ENCODE measurements at places on chromosomes 12 and 14. TPM values are rescaled to one million over a fixed set of nuclear protein-coding genes. Genes with fewer than 3 reads are reported as not detected.

TC2N gene
- 12.0 TPM for total RNA-seq

PLA2G1B gene
- not detected for total RNA-seq

TAS2R42 gene
- not detected for total RNA-seq

CLEC9A gene
- total RNA-seq, result not detected

CSRNP2 gene
- total RNA-seq, result 24.1 TPM

KRT4 gene
- not detected for total RNA-seq

- peaks cover 25% of the 10 kb centered on the region for H3K4me1 ChIP-seq
- H3K27ac ChIP-seq, result no peak overlapping the region
- no peak for DNase-seq
- H3K36me3 ChIP-seq, result no peaks in the 10 kb centered on the region
Observed at GRCh38 chr14:105486974-105487448, 325 bp downstream of the CRIP1 start.

DNA sequence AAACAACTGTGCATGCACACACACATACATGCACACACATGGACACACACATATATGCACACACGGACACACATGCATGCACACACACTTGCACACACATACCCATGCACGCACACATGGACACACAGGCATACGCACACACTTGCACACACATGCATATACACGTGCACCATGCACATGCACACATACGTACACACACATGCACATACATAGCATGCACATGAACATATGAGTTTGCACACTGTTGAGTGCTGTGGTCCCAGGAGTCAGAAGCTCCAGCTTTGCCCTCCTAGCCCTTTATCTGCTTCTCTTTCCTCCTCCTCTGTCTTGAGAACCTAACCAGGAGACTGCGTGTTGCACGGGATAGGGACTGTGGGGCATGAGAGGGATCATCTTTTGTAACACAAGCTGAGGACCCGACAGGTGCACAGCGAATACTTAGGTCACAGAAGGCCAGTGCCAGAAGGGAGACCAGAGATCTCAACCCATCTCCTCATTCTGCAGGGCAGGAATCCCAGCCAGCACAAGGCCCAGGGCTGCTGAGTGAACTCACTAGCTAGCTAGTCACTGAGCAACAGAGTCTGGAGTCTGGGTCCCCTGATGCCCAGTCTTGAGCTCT lies 3.5 kb upstream of the LRTM2 start:
- H3K27me3 ChIP-seq, result peaks cover 9% of the 10 kb centered on the region
- H3K4me1 ChIP-seq, result peaks cover 3% of the 10 kb centered on the region
- H3K27ac ChIP-seq, result no peak overlapping the region

- H3K27ac ChIP-seq, result no peak overlapping the region
- peaks cover 11% of the 10 kb centered on the region for H3K36me3 ChIP-seq
- peaks cover 44% of the 10 kb centered on the region for H3K4me1 ChIP-seq
- H3K4me3 ChIP-seq, result no peak overlapping the region
- H3K27me3 ChIP-seq, result no peaks in the 10 kb centered on the region
Observed at GRCh38 chr12:118350908-118351559, 21.7 kb downstream of the TAOK3 start.

- peaks cover 12% of the 10 kb centered on the region for H3K27me3 ChIP-seq
- H3K4me1 ChIP-seq, result no peaks in the 10 kb centered on the region
- DNase-seq, result no peak
- no peaks in the 10 kb centered on the region for H3K36me3 ChIP-seq
- no peak overlapping the region for H3K27ac ChIP-seq
Observed at GRCh38 chr12:88947486-88948043, 367.3 kb upstream of the KITLG start.

GRCh38 chr12:121788176-121788818 lies 5.2 kb downstream of the RHOF start:
- peak overlapping the region; percentile 56 for H3K4me3 ChIP-seq
- H3K36me3 ChIP-seq, result peaks cover 5% of the 10 kb centered on the region
- no peaks in the 10 kb centered on the region for H3K27me3 ChIP-seq
- DNase-seq, result no peak

DNA sequence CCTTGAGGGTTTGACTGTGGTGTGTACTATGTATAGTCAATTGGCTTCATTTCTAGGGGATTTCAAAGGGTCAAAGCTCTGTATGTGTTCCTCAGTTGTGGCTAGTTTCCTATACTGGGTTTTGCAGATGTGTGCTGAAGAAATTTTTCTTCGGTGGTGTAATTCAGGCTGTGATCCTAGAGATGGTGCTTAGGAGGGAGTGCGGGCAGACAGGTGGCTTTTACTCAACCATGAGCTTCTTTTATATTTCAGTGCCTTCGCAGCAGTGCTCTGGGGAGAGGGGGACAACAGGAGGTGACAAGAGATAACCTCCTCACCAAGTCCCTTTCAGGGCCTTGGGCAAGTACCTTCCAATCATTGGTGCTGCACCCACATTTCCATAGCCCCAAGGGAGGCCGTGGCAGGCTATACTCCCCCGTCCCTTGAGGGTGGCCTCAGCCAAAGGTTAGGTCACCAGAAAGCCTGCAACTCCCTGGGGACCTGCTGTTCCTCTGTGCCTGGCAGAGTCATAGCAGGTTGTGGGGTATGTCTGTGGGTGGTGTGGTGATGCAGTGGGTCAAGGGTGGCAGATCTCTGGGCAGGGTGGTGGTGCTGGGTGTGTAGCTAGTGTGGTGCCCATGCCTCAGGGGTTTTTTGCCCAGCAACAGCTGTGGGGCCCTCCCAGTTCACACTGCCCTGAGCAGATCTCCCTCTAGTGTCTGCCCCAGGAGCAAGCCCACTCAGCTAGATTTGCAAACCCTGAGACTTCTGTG lies 37.0 kb upstream of the TMX1 start:
- no peak overlapping the region for H3K27ac ChIP-seq
- DNase-seq, result no peak
- H3K27me3 ChIP-seq, result peaks cover 22% of the 10 kb centered on the region
- H3K4me1 ChIP-seq, result no peaks in the 10 kb centered on the region

DNA sequence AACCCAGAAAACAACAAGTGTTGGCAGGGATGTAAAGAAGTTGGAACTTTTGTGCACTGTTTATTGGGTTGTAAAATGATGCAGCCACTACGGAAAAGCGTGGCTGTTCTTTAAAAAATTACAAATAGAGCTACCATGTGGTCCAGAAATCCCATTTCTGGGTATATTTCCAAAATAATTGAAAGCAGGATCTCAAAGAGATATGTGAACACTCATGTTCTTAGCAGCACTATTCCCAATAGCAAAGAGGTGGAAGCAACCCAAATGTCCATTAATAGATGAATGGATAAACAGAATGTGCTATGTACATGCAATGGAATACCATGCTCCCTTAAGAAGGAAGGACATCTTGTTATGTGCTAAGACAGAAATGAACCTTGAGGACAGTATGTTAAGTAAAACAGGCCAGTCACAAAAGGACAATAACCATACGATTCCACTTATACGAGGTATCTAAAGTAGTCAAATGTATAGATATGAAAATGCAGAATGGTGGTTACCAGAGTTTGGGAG lies 249.5 kb downstream of the PHLDA1 start:
- DNase-seq, result no peak
- H3K36me3 ChIP-seq, result no peaks in the 10 kb centered on the region
- H3K4me3 ChIP-seq, result no peak overlapping the region
- H3K27me3 ChIP-seq, result no peaks in the 10 kb centered on the region

DNA sequence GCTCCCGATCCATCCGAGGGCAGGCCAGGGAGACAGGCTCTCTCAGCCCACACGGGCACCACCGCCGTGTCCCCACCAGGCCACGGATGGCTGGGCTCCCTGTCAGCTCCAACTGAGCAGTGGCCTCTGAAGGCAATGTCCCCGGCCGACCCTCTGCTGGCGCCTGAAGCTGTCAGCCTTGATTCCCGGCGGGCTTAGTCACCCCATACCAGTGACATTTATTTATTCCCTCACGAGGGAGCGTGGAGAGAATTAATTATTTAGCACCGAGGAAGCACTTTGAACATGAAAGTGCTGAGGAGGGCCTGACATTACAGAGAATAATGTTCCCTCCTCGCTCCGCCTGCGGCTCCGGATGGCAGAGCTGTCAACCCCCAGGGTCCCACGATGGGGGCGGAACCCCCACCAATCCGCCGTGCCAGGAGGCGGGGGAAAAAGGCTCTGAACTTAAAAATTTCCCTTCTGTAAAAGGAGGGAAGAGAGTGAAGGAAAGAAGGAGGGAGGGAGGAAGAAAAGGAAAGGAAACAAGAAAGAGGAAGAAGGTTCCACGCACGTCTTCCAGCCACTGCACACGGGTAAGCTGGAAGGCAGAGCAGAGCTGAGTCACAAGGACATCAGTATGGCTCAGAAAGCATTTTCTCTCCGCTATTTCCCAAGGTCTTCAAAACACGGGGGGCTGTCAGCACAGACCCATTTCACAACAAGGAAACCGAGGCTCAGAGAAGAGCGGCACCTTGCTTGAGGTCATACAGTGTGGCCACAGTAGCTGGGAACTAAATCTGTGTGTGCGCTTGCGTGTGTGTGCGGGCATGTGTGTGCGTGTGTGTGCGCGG lies 108.7 kb upstream of the NCOR2 start:
- no peak for DNase-seq
- no peak overlapping the region for H3K4me3 ChIP-seq
- H3K27ac ChIP-seq, result no peak overlapping the region
- H3K27me3 ChIP-seq, result peaks cover 5% of the 10 kb centered on the region

GRCh38 chr12:5505116-5505515 lies 73.2 kb downstream of the NTF3 start:
- H3K27me3 ChIP-seq, result peaks cover 19% of the 10 kb centered on the region
- no peak overlapping the region for H3K4me3 ChIP-seq
- DNase-seq, result no peak
- H3K36me3 ChIP-seq, result no peaks in the 10 kb centered on the region
- H3K4me1 ChIP-seq, result no peaks in the 10 kb centered on the region

- H3K4me1 ChIP-seq, result peaks cover 14% of the 10 kb centered on the region
- H3K27ac ChIP-seq, result no peak overlapping the region
- no peaks in the 10 kb centered on the region for H3K36me3 ChIP-seq
- no peak overlapping the region for H3K4me3 ChIP-seq
Observed at GRCh38 chr12:11482955-11483354, 87.6 kb upstream of the PRB2 start.

DNA sequence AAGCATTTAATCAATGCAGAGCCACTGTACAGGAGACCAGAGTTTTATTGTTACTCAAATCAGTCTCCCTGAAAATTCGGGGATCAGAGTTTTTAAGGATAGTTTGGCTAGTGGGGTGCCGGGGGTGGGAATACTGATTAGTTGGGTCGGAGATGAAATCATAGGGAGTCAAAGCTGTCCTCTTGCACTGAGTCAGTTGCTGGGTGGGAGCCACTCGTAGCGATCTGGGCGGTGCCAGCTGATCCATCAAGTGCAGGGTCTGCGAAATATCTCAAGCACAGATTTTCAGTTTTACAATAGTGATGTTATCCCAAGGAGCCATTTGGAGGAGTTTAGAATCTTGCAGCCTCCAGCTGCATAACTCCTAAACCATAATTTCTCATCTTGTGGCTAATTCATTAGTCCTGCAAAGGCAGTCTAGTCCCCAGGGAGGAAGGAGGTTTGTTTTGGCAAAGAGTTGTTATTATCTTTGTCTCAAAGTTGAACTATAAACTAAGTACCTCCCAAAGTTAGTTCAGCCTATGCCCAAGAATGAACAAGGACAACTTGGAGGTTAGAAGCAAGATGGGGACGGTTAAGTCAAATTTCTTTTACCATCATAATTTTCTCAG lies 169.4 kb upstream of the PLEKHG7 start:
- peaks cover 14% of the 10 kb centered on the region for H3K36me3 ChIP-seq
- peak overlapping the region; percentile 32 for H3K27ac ChIP-seq
- H3K27me3 ChIP-seq, result no peaks in the 10 kb centered on the region
- no peak for DNase-seq
- peaks cover 39% of the 10 kb centered on the region for H3K4me1 ChIP-seq
- H3K4me3 ChIP-seq, result no peak overlapping the region

- peaks cover 53% of the 10 kb centered on the region for H3K36me3 ChIP-seq
- H3K4me3 ChIP-seq, result no peak overlapping the region
- H3K4me1 ChIP-seq, result peaks cover 49% of the 10 kb centered on the region
- no peaks in the 10 kb centered on the region for H3K27me3 ChIP-seq
Observed at GRCh38 chr14:90406384-90406798, 9.6 kb downstream of the CALM1 start.

DNA sequence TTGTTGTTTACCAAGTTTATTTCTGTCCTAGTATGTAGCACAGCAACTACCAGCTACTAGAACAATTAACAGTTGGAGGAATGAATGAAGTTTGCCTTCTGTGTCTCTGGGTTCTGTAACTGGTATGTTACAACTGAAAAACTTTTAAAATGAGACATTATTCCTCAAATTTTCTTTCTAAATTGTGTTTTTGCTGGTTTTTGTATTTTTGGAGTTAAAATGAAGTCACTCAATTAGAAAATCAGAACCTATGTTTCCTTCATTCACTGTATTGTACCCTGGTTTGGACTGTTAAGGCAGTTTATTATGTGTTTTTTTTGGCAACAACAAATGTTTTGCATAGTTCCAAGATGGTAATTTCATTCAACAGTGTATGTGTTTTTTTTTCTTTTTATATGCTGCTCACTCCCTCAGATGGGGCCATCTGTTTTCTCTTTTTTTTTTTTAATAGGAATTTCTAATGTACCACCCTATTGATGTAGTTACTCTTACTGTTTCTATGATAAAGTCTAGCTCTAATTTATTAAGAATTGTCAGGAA lies 30.2 kb upstream of the EVL start:
- peaks cover 14% of the 10 kb centered on the region for H3K4me1 ChIP-seq
- DNase-seq, result no peak
- H3K27me3 ChIP-seq, result no peaks in the 10 kb centered on the region
- no peaks in the 10 kb centered on the region for H3K36me3 ChIP-seq
- H3K4me3 ChIP-seq, result no peak overlapping the region

GRCh38 chr12:121124402-121125109 lies 8.1 kb upstream of the P2RX7 start:
- peaks cover 3% of the 10 kb centered on the region for H3K36me3 ChIP-seq
- H3K27me3 ChIP-seq, result no peaks in the 10 kb centered on the region
- H3K27ac ChIP-seq, result peak overlapping the region; percentile 79
- peaks cover 40% of the 10 kb centered on the region for H3K4me1 ChIP-seq

DNA sequence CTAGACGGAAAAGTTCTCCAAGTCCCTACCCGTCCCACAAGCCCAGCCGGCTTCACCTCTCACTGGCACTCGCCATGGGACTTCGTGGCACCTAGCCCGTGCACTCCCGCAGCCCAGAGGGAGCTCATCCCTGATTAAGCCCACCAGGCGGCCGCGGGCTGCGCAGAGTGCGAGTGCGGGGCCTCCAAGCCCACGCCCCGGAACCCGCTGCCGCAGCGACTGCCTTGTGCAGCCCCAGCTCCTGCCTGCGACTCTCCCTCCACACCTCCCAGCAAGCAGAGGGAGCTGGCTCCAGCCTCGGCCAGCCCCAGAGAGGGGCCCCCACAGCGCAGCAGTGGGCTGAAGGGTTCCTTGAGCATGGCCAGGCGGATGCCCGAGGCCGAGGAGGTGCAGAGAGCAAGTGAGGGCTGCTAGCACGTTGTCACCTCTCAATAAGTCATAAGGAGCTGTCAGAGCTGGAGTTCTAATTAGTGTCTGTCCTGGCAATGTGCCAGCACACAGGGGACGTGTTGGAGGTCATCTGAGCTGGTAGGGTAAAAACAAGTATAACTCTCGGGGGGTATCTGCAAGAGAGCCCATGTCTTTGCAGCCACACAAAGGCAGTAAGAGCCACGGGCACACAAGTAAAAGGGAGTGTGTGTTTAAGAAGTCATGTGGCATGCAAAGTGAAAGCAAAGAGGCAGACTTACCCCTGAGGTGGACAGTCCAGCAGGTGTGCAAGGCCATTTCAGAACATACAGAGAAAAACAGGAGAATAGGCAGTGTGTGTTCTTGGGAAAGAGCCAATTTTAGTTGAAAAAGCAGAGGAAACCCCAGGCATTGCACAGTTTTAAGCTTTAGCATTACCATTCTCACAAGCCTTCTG lies 27.1 kb upstream of the TMTC2 start:
- no peaks in the 10 kb centered on the region for H3K27me3 ChIP-seq
- no peaks in the 10 kb centered on the region for H3K36me3 ChIP-seq
- no peaks in the 10 kb centered on the region for H3K4me1 ChIP-seq

- H3K27ac ChIP-seq, result peak overlapping the region; percentile 98
- H3K4me3 ChIP-seq, result no peak overlapping the region
- no peaks in the 10 kb centered on the region for H3K36me3 ChIP-seq
- peaks cover 33% of the 10 kb centered on the region for H3K4me1 ChIP-seq
- no peak for DNase-seq
Observed at GRCh38 chr12:106304797-106305196, 2.3 kb downstream of the TCP11L2 start.

Measured in natural killer cell treated with Interleukin-12 subunit alpha and Interleukin-12 subunit beta and Interleukin-15 and Interleukin-18, amount 100 ng/mL, for 72 hours (primary cell).